ENCODE measurements at places on chromosomes 12 and 14.
A peak's percentile ranks its signal among the peaks of the same experiment; 100 is the strongest.

- no peak for DNase-seq
Observed at GRCh38 chr14:84454114-84454513, 1075.8 kb upstream of the FLRT2 start.

- DNase-seq = no peak
Observed at GRCh38 chr14:101110729-101111619, 207.5 kb upstream of the RTL1 start.

- DNase-seq = no peak
Observed at GRCh38 chr12:8687846-8688601, 9.8 kb upstream of the RIMKLB start.

DNA sequence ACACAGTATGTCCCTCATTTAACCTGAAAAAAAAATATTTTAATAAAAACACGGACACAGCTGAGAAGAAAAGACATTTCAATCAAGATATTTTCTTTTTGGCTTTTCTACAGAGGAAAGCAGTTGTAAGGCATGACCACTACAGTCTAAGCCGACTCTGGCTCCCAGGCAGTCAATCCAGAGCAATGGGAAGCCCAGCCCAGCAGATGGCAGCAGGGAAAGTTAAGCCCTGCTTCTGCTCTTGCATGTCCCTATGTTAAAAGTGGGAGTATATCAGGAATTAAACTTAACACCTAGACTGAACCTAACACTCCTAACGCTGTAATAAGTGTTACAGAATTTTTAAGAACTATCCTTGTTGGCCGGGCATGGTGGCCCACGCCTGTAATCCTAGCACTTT, 19.5 kb upstream of the HAL start:
- DNase-seq = no peak

DNA sequence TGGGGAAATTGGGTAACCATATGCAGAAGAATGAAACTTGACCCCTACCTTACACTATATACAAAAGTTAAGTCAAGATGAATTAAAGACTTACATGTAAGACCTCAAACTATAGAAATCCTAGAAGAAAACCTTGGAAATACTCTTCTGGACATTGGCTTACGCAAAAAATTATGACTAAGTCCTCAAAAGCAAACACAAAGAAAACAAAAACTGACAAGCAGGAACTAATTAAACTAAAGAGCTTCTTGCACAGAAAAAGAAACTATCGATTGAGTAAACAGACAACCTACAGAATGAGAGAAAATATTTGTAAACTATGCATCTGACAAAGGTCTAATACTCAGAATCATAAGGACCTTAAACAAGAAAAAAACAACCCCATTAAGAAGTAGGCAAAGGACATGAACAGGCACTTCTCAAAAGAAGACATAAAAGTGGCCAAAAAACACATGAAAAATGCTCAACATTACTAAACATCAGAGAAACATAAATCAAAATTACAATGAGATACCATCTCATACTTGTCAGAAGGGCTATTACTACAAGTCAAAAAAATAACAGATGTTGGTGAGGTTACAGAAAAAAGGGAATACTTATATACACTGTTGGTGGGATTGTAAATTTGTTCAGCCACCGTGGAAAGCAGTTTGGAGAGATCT, 37.0 kb upstream of the CFAP54 start:
- no peak for DNase-seq

- no peak for DNase-seq
Observed at GRCh38 chr12:115228434-115228833, 544.5 kb upstream of the TBX3 start.

GRCh38 chr12:15116086-15116485, 105.1 kb downstream of the RERG start:
- DNase-seq = peak; percentile 14

DNA sequence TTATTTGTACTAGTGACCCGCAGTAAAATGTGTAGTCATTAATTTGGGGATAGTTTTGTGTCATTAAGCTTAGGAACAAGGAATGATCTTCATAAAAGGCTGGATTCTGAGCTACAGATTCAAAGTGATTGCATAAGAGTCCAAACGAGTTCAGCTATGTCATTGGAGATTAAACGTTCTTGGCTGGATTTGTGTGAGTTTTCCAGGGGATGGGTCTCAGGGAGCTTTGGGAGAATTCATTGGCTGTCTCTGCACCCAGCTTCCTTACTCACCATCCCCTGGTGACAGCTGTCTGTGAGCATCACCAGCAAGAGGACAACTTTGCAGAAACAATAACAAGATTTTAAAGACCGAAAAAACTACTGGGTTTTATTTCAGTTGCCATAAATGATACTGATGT, 130.4 kb downstream of the DAAM1 start:
- no peak for DNase-seq

DNA sequence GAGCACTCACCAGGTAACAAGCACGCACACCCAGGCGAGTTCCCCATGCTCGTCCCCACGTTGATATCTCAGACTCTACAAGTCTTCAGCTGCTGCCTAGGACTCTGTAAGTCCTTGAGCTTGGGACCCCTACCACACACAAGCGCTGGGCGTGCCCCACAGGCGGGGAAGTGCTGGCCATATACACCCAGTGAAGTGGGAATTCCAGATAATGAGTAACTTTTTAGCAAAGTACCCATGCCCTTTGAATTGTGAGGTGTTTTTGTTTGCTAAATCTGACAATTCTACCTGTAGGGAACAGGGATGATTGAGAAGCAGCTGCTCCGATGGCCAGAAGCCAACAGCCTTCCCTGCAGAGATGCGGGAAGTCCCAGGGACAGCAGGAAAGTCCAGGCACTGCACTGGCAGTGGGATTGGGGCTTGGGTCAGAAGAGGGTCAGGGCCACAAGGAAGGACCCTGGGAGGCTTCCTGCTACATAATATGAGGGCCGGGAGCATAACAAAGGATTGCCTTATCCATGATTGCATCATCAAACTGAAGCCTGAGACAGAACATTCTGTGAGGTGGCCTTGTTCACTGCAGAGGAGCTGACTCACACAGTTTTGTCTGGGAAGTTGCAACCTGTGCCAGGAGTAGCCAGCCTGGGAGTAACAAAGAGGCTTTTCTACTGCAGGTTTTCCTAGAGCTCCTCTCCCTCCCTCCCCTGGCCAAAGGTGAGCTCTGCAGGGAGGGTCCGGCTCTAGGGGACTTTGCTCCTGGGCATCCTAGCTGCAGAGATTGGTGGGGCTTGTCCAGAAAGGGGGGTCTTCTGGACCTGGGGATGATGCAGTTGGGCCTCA, 13.2 kb upstream of the SERPINA3 start:
- no peak for DNase-seq

DNA sequence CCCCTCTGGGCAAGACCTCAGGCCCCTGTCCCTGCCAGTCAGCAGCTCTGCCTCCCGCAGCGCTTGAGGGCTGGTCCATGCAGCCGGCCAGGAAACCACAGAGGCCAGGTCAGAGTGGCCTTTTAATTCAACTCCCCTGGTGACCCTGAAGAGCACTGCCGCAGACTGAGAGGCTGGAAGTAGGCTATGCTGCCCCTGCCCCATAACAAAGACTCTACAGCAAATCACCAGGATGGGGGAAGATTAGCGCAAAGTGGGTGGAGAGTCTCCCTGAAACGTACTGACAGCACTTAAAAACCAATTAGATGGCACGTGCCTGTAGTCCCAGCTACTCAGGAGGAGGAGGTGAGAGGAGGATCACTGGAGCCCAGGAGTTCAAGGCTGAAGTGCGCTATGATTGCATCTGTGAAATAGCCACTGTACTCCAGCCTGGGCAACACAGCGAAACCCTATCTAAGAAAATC, 70.5 kb downstream of the ITPK1 start:
- peak; percentile 60 for DNase-seq

GRCh38 chr14:29016050-29016900, 249.7 kb downstream of the FOXG1 start:
- peak; percentile 51 for DNase-seq

DNA sequence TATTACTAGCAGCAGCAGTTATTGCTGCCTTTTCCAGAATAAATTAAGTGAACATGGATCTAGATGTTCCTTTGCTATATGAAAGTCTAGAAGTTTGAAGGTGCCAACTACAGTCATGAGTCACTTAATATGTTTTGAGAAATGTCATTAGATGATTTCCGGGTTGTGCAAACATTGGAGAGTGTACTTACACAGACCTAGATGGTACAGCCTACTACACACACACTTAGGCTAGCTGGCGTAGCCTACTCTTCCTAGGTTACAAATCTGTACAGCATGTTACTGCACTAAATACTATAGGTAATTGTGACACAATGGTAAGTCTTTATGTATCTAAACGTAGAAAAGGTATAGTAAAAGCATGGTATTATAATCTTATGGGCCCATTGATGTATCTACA, 368.1 kb downstream of the PDZRN4 start:
- no peak for DNase-seq

DNA sequence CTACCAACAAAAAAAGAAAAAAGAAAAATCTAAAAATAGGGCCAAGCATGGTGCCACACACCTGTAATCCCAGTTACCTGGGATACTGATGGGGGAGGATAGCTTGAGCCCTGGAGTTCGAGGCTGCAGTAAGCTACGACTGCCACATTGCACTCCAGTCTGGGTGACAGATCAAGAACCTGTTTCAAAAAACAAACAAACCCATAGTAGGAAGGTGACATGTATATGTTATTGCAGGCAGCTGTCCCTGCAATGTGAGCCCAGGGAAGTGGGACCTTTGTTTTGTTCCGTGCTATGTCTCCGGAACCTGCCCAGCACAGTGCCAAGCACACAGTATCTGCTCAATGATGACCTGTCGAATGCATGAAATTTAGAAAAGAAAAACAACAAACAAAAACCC, 37.2 kb upstream of the YY1 start:
- no peak for DNase-seq

DNA sequence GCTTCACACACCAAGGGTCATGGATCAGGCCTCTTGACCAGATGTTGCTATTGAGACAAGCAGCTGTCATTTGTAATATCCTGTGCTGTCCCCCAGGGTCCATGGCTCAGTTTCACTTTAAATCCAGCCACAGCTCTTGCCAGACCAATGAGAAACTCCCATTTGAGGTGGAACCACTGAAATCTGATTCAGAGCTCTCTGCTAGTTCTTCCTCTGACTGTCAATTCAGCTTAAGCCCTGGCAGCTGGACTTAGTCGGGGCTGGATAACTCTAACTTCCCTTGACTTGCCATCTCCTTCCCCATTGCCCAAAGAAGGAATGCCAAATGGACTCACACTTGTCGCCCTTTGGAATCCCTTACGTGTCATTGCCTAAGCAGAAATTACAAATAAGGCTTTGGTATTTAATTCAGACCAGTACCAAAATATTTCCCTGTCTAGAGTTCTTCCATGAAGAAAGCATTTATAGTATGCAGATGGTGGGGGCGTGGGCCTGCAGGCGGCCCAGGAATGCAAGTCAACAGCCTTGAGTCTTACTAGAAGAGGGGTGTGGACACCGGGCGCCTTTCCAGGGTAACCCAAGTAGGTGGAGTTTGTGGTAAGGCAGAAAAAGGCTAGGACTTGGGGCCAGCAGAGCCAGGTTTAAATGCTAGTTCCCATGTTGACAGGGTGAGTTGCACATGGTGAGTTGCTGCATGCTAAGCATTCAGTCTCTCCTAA, 96.9 kb upstream of the TMPO start:
- DNase-seq = no peak

- no peak for DNase-seq
Observed at GRCh38 chr14:83126076-83126475, 1592.4 kb upstream of the SEL1L start.

GRCh38 chr14:89542786-89543424, 125.9 kb upstream of the FOXN3 start:
- no peak for DNase-seq

- no peak for DNase-seq
Observed at GRCh38 chr14:50947446-50947845, 3.2 kb upstream of the PYGL start.

DNA sequence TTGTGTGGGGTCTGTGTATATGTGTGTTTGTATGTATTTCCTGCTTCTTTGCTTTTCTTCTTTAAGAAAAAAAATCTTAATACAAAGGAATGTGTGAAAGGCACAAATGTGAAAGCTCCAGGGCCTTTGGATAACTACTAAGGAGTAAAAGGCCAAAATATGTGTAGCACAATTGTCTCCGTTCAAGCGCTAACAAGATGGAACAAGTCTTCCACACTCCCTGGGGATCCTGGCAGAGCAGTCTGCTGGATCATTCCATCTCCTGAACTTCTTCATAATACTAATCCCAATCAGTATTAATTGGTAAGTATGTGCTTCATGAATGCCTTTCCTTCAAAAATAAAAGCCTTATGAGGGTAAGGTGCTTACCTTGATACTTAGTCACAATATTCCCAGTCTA, 462.5 kb upstream of the TBX3 start:
- no peak for DNase-seq

DNA sequence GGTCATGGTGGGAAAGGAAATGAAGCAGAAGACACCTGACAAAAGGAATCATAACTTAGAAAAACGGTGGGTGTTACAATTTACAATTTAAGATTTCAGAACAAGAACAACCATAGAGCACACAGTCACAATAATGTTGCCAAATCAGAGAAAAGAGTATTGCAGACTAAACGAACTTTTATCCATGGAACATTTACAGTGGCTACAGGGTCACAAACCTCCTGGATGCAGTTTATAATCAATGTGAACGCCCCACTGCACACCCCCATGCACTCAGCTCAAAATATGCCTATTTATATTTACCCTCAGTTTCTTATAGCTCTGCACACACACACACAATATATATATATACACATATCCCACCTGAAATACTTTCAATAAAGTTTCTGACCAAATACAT, 8.0 kb downstream of the KRR1 start:
- DNase-seq = no peak

GRCh38 chr14:91220581-91221000, 23.9 kb downstream of the GPR68 start:
- DNase-seq = no peak

DNA sequence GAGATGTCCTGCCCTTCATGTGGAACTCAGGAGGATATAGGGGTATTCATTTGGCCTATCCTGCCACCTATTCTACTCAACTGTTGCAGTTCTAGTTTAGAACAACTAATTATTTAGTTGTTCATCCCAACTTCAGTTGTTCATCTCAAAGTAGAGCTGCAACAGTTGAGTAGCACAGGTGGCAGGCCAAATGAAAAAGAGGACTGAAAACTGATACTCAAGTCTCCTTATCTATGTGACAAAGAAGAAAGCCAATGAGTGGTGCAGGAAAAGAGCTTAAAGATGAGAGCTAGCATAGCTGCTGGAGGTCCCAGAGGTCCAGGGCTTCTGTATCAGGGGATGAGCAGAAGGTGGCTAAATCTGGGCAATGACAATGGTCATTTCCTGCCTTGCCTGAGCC, 148.9 kb upstream of the KITLG start:
- no peak for DNase-seq

DNA sequence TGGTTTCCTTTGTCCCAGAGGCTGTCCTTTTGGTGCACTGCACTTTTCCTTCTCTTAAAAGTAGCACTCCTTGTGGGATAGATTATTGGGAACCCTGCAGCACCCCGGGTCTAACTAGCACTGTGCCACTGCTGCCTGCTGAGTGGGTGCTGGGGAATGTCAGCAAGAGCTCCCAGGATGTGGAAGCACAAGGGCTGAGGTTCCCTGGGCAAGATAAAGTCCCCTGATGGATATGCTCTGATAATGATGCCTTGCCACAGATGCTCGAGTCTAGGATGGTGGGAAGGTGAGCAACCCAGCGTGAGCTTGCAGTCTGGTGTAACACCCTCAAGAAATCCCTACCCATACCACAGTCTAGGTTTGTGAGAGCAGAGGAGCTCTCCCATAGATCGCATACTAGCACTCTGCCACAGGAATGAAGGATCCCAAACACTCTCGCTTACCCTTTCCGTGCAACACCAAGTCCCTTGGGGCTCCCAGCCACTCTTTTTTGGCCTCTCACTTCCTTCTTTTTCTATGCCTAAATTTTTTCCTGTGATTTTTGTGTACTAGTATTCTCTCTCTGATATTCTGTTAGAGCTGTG, 32.6 kb downstream of the USP15 start:
- no peak for DNase-seq

GRCh38 chr12:46212108-46212982, 56.5 kb downstream of the SLC38A1 start:
- DNase-seq = no peak
